ENCODE measurements at places on chromosomes 11 and 22. TPM values are rescaled to one million over a fixed set of nuclear protein-coding genes. Genes with fewer than 3 reads are reported as not detected.

The YPEL4 gene
- 3.4 TPM for polyA plus RNA-seq

The ST14 gene
- 1.2 TPM for polyA plus RNA-seq

The FBLN1 gene
- 77.0 TPM for polyA plus RNA-seq

The PDE2A gene
- 28.4 TPM for polyA plus RNA-seq

Data from heart right ventricle (tissue), 16 donors.